ENCODE measurements at places on chromosomes 13 and 19.
A peak's percentile ranks its signal among the peaks of the same experiment; 100 is the strongest.

GRCh38 chr19:40369797-40370196, 20.2 kb downstream of the HIPK4 start:
- DNase-seq = no peak

DNA sequence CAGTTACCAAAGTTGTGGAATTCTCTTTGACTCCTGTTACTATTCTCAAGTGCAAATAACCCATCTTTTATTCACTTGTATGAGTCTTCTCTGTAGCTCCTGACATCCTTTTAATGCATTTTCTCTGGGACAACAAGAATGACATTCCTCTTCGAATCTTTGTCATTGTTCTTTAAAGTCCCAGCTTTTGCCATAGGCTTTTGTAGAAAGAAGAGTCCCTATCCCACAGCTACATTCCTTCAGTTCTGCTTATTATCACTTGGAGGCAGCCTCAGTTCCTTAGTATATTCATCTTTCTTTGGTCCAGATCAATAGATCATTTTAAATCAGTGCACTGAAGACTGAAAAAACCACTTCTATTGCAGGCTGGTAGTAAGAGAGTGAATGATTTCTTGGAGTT, 560.2 kb downstream of the DACH1 start:
- no peak for DNase-seq

GRCh38 chr19:42553292-42554045, 25.2 kb upstream of the CEACAM1 start:
- DNase-seq = peak; percentile 82

DNA sequence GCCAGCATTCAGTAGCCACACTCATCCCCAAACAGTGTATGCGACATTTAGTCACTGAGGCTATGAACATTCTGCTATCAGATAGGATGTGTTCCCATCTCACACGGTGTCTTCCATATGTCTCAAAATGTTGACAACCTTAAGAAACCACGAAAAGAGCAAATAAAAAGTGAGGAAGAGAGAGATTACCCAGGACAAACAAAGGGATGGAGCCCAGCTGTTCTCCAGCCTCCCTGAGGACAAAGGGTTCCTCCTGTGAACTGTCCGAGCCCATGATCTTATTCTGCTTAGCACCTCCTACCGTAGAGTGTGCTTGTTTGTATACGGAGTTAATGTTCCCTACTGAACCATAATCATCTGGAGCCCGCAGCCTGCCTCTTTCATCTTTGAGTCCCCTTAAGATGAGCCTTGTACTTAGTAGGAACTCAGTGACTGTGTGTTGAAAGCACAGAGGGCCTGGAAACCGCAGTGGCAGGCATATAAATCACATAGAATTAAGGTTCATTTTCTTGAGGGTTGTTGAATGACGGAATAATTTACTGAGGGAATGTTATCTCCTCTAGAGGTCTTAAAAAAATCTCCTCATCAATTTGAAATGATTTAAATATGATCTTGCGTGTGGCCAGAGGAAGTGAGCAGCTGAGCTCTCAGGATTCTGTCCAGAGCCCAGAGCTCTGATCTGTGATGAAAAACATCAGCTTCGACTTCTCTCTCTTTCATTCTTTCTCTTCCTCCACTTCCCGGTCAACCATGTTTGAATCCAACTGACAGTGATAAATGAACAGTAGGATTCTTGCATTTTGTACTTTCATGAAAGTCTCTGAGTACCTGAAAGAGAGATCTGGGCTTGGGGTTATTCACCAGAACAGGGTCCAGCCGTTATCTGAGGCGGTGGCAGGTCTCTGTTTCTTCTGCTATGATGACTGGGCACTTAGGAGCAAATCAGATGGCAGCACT, 200.5 kb downstream of the KLF5 start:
- DNase-seq = no peak

- peak; percentile 21 for DNase-seq
These were observed 3.2 kb upstream of the LGALS13 start for GRCh38 chr19:39599116-39599515.

GRCh38 chr13:23671897-23672296, 101.7 kb downstream of the TNFRSF19 start:
- DNase-seq = peak; percentile 93

DNA sequence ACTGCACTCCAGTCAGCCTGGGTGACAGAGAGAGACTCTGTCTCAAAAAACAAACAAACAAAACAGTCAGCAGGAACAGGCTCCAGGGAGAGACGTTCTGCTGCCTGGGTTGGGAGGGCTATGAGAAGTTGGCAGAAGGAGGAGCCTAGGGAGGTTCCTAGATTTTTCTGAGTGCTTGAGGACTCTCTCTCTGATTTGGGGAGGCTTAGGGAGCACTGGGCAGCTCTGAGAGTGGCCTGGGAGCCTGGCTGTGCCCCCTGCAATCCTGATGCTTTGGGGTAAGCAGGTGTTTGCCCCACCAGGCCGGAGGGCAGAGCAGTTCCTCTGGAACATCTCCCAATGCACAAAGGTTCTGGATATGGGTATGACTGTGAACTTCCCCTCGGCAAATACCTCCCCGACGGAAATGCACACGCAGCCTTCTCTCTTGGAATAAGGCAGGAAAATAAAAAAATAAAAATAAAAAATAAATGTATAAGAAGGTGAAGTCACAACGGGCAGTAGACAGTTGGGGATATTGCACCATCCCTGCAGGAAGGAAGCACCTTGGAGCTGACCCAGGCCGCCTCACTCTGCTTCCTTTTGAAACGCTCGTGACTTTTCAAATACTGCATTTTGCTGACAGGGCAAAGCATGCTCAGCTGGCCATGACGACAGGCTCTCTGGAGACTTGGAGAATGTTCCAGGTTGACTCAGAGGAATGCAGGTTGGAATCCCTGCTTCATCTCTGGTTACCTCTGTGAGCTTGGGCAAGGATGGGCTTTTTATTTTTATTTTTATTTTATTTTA, 26.5 kb upstream of the HOMER3 start:
- DNase-seq = peak; percentile 61

- DNase-seq = no peak
These were observed 573.1 kb upstream of the KLF12 start for GRCh38 chr13:74707291-74707690.

GRCh38 chr13:89066868-89067466, 1395.8 kb downstream of the SLITRK5 start:
- peak; percentile 24 for DNase-seq

GRCh38 chr13:114225610-114226009, 9.1 kb upstream of the CDC16 start:
- no peak for DNase-seq

Data from fibroblast of mammary gland (primary cell).